ENCODE measurements at places on chromosomes 1 and 21. TPM values are rescaled to one million over a fixed set of nuclear protein-coding genes. Genes with fewer than 3 reads are reported as not detected.
A peak's percentile ranks its signal among the peaks of the same experiment; 100 is the strongest.

The ACTA1 gene
- not detected for total RNA-seq

DNA sequence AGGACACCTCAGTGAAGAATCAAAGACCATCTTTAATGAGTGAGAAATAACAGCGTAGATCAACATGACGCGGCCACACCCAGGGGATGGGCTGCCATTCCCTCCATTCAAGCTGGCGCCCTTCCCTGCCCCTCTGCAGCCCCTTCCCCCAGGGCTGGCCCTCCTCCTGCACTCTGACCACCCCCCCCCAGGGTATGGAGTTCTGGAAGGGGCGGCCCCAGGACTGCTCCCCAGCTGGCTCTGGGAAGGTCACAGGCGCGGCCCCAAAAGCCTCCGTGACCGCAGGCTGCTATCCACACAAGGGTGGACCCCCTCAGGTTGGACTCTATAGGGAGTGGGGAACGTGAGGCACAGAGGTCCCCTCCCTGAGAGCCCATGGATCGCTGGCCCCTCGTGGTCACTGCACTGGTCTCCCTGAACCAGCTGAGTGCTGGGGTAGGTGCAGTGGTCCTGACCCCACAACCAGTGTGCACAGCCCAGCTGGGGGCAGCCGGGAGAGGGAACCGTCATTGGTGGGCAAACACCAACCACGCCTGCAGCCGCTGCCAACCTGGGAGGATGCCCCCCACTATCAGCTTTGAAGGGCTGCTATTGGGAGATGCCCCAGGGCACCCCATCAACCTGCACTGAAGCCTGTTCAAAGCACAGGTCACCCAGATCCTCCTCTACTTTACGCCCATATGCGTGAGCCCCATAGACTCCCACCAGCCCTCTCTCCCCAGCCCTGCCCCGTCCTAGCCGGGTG lies 16.1 kb upstream of the GPR153 start:
- DNase-seq = no peak

The LCE1E gene
- not detected for total RNA-seq

DNA sequence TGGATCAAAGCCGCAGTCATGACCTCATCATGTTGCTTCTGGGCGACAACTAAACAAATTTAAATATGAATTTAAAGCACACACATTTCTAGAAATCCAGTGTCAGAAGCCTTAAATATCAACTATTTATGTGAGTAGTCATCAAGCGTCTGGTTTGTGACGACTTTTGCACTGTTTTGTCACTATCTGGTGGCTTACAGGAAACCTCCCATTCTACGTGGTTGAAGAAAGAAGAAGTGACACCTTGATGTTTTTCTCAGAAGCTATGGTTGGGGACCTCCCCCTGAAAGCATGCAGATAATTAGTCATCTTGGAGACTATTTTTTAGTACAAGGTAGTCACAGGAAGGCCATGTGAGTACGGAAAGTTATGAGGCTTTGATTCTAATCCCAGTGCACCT lies 58.5 kb downstream of the TENT5C start:
- DNase-seq = peak; percentile 89

- no peak for DNase-seq
Measured at GRCh38 chr1:156475568-156476500, 24.7 kb downstream of the MEF2D start.

The WDR64 gene
- total RNA-seq = not detected

- no peak for DNase-seq
Measured at GRCh38 chr1:209556162-209556690, 27.3 kb upstream of the CAMK1G start.

GRCh38 chr1:3551711-3552110 lies 59.6 kb downstream of the MEGF6 start:
- no peak for DNase-seq

- peak; percentile 90 for DNase-seq
Measured at GRCh38 chr1:226662642-226663326, 76.3 kb downstream of the ITPKB start.

- DNase-seq = no peak
Measured at GRCh38 chr1:25795211-25795610, 4.8 kb upstream of the SELENON start.

The FOXE3 gene
- not detected for total RNA-seq

GRCh38 chr1:11748294-11749202 lies 12.6 kb downstream of the AGTRAP start:
- no peak for DNase-seq

GRCh38 chr1:228472655-228473054 lies 14.5 kb upstream of the RNF187 start:
- DNase-seq = no peak
